ENCODE measurements at places on chromosomes 13 and 19. TPM values are rescaled to one million over a fixed set of nuclear protein-coding genes. Genes with fewer than 3 reads are reported as not detected.
A peak's percentile ranks its signal among the peaks of the same experiment; 100 is the strongest.

BTBD2 gene
- total RNA-seq = 72.0 TPM

DNA sequence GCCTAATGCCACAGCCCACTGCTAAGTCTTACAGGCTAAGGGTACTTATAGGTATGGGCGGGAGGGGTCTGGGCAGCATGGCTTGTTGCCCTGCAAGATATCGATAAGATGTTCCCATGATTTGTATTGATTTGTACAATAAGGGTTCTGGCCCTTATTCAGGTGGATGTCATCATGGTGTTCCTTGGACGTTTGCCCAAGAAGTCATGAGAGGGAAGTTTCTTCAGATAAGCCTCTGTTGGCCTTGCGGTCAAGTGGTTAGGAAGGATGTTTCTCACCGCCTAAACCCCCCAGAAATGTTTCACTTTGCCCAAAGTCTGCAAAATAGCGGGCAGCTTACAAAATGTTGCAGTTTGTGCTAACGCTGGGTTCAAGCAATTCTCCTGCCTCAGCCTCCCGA, 7.3 kb downstream of the PARP4 start:
- DNase-seq = peak; percentile 6

- peak; percentile 50 for DNase-seq
These were observed 20.5 kb upstream of the STRN4 start for GRCh38 chr19:46766569-46767317.

DNA sequence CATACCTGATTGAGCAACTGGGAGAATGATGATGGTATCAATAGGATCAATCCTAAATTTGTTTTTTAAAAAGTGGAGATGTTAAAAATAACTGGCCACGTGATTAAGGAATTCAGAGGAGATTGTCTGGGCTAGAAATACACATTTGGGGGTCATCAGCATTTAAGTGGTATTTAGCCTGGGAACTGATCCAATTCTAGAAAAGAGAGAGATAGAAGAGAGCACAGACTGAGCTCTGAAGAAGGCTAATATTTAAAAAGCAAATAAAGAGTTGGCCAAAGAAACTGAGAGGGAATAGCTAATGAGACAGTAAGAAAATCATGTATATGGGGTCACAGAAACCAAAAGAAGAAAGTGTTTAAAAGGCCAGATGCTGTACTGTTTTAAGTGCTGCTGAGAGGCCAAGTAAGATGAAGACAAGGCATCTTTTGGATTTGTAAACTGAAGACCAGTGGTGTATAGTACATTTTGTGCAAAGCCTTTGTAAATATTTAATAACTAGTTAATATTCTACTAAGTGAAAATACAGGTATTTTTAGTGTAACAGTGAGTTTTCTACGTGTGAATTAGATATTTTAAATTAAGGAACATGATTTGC, 40.2 kb downstream of the UBL3 start:
- DNase-seq = no peak

Data from PC-3 (cell line).